ENCODE measurements at places on chromosomes 1 and 21. TPM values are rescaled to one million over a fixed set of nuclear protein-coding genes. Genes with fewer than 3 reads are reported as not detected.

Gene FOXD3
- not detected for total RNA-seq

Gene MYBPH
- total RNA-seq: not detected

Gene CLCA1
- not detected for total RNA-seq

Gene LYPD8
- total RNA-seq: not detected

Gene FAM151A
- not detected for total RNA-seq

Gene PDE9A
- not detected for total RNA-seq

All from pulmonary artery endothelial cell (primary cell).